ENCODE measurements at places on chromosomes 13 and 19.

DNA sequence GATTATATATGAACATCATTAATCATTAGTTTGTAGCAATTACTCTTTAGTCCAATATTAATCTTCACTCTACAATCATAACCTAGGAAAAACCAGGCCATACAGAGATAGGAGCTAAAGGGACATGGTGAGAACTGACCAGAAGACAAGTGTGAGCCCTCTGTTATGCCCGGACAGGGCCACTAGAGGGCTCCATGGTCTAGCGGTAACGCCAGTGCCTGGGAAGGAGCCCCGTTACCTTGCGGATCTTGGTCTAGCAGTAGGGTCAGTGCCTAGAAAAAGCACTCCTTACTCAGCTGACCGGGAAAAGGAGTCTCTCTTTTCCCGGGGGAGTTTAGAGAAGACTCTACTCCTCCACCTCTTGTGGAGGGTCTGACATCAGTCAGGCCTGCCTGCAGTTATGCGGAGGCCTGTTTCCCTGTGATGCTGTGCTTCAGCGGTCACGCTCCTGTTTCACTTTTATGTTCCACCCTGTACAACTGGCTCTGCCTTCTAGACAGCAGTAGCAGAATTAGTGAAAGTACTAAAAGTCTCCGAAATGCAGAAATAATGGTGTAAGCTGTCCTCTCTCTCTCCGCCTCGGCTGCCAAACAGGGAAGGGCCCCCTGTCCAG lies 13.8 kb downstream of the OR7D4 start:
- DNase-seq, result no peak

GRCh38 chr19:40273469-40274360 lies 11.4 kb downstream of the AKT2 start:
- no peak for DNase-seq

DNA sequence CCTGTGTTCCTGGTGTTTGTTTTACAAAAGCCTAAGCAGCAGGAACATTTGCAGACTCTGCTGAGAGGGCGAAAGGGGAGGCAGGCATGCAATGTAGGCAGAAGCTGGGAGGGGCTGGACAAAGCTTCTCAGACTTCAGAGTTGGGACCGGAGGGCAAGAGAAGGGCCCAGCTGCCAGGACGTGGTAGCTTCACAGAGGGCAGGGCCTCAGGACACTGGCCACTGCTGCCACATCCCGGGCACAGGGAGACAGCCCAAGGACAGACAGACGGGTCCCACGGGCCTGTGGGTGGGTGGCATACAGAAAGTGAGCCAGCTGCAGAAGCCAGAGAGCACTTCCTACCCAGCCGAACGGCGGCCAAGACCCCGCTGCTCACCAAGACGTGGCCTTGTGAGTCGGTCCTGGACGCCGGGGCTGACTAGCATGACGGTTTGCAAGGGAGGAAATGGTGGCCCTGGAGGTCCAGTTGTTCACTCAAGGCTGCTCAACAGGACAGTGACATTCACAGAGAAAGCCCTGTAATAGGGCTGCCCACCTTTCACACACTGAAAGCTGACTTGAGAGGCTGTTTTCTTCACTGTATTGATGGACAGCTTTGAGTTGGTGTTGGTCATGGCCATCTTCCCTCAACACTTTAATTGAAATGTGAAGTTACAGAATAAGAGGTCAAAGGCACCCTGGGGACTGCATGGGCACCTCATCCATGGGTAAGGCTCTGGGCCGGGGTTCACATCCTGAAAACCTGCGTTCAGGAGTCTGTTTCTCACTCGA lies 23.7 kb upstream of the TFDP1 start:
- no peak for DNase-seq

GRCh38 chr13:112583592-112584277 lies 4.2 kb downstream of the TUBGCP3 start:
- DNase-seq, result no peak

GRCh38 chr13:106570299-106570852 lies 2.4 kb upstream of the ARGLU1 start:
- DNase-seq, result no peak

DNA sequence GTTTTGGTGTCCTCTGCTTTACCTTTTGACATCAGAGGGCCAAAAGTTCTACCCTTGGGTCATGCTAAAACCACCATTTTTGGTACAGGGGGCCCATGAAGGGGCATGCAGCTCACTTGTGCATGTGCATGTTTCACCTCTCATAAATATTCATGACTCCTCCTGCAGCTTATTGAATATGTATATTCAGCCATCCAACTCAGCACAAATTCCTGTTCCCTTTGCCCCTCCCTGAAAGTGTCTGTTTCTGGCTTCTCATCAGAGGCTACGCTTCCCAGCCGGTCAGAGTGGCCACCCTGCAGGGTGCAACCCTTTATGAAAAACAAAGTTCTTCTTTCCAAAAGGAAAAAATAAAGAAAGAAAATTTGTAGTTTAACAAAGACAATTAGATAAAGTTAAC lies 82.3 kb upstream of the UQCRFS1 start:
- no peak for DNase-seq

- no peak for DNase-seq
These were observed 37.6 kb upstream of the IGFL1 start for GRCh38 chr19:46191972-46192371.

GRCh38 chr19:8423817-8424223 lies 10.7 kb downstream of the MARCHF2 start:
- DNase-seq, result peak; percentile 65

DNA sequence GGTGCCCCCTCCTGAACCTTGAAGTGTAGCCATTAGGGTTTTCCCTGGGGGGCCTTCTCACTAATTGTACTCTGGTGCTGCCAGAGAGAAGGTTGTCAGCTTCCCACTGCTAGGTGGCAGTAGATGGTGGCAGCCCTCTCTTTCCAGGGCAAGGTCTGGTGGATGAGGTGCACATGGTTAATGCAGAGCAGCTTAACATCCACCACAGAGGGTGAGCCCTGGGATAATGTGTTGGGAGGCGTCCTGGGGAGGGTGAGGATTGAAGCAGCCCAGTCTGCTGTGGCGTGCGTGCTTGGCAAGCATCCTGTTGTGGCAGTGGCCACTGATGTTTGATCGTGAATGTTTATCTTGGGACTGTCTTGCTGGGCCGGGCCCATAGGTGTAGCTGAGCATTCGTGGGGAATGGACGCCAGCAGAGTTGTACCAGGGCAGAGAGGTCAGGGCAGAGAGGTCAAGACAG lies 5.8 kb downstream of the EGLN2 start:
- DNase-seq, result no peak

DNA sequence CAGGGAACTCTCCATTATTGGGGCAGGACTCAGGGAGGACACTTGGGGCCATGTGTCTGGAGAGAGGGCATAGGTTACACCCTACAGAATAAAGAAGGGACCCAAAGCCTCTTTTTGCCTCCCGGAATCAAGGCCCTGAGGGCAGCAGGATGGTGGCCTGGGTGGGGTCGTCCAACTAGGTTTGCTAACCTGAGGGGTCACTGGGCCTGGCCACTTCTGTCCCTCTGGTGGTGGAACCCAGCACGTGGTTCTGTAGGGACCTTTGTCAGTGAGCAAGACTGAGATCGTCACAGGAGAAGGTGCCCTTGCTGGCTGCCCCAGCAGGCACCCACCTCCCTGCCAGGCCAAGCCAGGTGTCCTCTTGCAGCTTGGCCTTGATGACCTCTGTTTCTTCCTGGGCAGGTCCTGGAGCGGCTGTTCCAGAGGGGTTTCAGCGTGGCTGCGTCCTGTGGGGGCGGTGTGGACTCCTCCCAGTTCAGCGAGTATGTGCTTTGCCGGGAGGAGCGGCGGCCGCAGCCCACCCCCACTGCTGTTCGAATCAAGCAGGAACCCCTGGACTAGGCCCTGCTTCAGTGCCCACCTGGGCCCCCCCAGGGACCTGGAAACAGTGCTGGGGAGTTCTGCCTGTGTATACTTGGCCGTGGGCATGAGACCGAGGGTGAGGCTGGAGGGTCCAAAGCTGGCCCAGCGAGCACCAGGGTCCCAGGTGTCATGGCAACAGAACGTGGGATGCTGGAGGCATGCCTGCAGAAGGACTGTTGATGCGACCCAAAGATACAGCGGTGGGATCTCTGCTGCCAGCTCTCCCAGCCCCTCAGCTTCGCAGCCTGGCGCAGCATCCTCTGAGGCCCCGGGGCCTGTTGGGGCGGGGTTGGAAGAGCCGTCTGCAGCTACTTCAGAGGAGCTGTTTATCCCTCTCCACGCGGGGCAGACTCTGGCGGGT lies 16.0 kb downstream of the KCTD15 start:
- no peak for DNase-seq

- DNase-seq, result no peak
These were observed 30.6 kb downstream of the SYDE1 start for GRCh38 chr19:15137777-15138176.

DNA sequence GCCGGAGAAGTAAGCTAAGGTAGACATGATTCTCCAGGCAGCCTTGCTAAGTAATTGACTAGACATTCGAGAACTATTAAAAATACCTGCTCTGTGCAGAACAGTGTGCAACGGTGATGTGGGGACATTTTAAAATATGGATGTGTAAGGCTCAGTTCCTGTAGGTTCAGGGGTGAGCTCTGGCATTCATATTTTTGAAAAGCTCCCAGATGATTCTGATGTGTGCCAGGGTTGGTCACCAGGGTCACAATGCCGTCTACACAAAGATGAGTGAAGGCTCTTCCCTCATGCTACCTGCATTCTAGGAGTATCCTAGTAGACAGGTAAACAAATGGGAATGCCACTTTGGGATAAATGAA lies 702 bp upstream of the EPSTI1 start:
- no peak for DNase-seq

GRCh38 chr13:101346942-101347728 lies 69.2 kb downstream of the NALCN start:
- peak; percentile 16 for DNase-seq

DNA sequence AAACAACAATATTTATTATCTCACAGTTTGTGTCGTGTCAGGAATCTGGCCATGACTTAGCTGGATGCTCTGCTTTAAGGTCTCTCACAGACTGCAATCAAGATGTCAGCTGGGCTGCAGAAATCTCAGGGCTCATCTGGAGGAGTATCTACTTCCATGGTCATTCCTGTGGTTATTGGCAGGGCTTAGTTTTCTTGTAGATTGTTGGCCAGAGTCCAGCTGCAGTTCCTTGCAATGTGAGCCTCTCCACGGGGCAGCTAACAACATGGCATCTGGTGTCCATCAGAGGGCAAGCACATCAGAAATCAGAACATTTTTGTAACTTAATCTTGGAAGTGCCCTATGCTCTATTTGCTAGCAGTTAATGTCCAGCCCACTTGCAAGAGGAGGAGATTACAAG lies 45.7 kb upstream of the TDRD3 start:
- peak; percentile 31 for DNase-seq

GRCh38 chr13:75329723-75330122 lies 152.2 kb downstream of the TBC1D4 start:
- DNase-seq, result no peak

DNA sequence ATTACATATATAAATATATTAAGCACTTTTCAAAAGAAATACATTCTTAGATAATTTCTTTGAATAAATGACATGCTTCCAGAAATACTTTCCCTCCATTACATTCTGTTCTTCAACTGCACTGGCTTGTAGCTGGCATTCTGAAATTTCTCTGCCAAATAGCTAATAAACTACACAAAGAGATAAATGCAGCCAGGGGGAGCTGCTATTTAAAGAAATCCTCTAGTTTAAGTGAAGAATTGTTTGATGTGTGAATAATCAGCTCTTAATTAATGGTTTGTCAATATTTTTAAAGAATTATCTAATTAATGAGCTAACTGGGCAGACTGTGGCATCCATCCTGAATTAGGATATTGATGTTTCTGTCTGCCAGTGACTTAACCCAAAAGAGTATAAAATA lies 30.7 kb downstream of the SLC7A1 start:
- no peak for DNase-seq

GRCh38 chr19:11887611-11888531 lies at the start of gene ZNF69:
ZNF69 (plus strand) TSS chr19:11887782; CDS start chr19:11887924, 142 bp downstream.
- no peak for DNase-seq

GRCh38 chr19:5017235-5017634 lies 48.3 kb downstream of the KDM4B start:
- no peak for DNase-seq

GRCh38 chr13:20525144-20525600 lies 485 bp downstream of the CRYL1 start:
- no peak for DNase-seq

GRCh38 chr13:52446265-52446664 lies 4.2 kb downstream of the VPS36 start:
- DNase-seq, result no peak

GRCh38 chr19:13093407-13094105 lies 9.1 kb downstream of the LYL1 start:
- DNase-seq, result no peak

DNA sequence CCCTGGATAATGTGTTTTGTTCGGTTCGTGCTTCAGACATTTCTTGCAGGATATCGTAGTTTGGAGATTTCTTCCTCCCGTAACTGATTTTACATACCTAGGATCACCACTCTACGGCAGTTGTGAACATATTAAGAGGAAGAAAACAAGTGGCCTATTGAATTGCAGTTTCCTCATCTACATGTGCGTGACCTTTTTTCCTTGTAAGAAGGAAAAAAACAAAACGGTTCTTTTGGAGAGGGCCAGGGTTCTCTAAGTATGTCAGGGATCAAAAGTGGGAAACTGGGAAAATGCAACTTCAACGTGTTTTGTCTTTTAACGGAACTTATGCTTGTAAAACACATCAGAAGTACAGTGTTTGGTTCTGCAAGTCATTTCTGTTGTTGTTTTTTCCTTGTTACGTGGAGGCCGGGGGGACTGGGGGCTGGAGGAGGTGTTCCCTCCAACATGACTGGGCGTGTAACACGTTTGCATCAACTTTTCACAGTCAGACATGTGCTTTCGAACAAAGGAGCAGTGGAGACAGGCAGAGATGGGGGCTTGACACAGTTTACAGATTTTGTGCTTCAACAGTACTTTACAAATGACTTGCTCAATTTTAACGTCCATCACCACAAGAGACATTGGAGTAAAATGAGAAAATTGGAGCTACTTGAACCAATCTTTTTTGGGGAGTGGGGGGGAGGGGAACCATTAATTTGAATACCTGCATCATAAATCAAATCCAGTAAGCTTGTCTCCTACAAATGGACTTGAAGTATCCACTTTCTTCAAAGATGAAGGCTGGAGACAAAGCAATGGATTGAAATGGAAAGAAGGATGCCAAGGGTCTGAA lies 3.8 kb downstream of the ZC3H4 start:
- DNase-seq, result no peak

DNA sequence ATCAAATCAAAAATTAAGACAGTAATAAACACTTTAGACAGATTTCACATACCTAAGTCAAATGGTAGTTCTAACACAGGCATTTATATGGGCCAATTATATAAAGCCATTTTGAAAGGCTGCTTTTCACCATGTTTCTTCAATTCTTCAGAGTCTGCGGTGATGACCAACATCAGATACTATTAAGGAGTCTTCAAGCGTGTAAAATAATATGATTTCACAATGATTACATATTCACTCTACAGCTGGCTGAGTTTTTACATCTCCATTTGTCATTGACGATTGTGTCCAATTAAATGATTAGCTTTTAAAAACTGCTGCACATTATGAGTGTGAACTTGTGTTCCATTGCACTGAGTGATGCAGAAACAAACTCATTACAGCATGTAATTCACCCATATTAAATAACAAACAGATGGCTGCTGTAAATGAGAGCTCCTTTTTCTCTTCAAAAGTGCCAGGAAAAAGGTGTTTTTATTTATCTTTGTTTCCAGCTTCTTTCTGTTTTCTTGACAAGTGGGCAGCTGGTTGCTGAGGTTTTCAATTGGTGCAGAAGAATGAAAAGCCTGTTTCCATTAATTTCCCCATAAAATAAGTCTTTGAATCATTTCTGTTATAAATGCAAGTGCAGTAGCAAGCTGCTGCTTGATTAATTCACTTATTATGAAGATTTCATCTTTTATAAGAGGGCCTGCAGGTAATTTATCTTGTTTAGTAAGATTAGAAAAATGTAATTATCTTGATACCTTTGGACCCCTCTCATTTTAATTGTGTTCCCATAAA lies 676.1 kb upstream of the KLHL1 start:
- DNase-seq, result no peak

- no peak for DNase-seq
These were observed 14.8 kb upstream of the F7 start for GRCh38 chr13:113090806-113091205.
